Stimulated activated CD4-positive, alpha-beta T cell treated with anti-CD3 and anti-CD28 coated beads, Interleukin-1b, Interleukin-23, amount 100 ng/mL, for 1 hour (primary cell): ENCODE measurements at places on chromosomes 11 and 22.
A peak's percentile ranks its signal among the peaks of the same experiment; 100 is the strongest.

- DNase-seq: no peak
These were observed 3.2 kb upstream of the C11orf91 start for GRCh38 chr11:33703788-33704187.

DNA sequence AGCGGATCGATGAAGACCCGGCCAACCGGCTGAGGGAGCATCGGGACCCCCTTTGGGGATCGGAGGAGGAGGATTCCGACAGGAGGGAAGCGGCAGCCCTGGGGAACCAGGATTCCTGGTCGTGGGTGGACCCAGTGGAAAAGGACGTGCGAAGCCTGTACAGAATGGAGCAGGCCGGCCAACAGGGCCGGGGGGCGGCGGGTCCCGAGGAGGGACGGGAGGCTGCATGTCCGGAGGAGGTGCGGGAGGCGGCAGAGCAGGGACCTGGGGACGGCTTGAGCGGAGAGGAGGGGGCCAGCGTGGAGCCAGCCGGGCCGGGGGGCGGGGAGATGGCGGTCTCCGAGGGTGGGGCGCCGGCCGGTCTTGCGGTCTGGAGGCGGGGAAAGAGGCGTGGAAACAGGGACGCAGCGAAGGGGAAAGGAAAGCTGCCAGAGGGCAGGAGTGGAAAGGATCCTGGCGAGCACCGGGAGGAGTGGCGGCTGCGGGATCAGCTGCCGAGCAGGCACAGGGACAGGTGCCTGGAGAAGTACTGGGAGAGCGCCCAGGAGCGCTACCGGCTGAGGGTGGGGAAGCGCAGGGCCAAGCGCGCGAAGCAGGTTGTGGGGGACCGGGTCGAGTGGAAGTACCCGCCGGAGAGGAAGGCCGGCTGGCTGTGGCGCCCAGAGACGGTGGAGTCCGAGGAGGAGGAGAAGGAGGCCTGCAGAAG, at the start of gene ANO5:
ANO5 (plus strand) TSS at position 444 of the 706 bp plus-strand sequence. CDS start 408 bp downstream, outside the sequence.
- no peak for DNase-seq

- DNase-seq: no peak
These were observed 22.6 kb upstream of the MYOD1 start for GRCh38 chr11:17696741-17697140.

GRCh38 chr11:123469089-123469488, 39.0 kb downstream of the GRAMD1B start:
- no peak for DNase-seq

DNA sequence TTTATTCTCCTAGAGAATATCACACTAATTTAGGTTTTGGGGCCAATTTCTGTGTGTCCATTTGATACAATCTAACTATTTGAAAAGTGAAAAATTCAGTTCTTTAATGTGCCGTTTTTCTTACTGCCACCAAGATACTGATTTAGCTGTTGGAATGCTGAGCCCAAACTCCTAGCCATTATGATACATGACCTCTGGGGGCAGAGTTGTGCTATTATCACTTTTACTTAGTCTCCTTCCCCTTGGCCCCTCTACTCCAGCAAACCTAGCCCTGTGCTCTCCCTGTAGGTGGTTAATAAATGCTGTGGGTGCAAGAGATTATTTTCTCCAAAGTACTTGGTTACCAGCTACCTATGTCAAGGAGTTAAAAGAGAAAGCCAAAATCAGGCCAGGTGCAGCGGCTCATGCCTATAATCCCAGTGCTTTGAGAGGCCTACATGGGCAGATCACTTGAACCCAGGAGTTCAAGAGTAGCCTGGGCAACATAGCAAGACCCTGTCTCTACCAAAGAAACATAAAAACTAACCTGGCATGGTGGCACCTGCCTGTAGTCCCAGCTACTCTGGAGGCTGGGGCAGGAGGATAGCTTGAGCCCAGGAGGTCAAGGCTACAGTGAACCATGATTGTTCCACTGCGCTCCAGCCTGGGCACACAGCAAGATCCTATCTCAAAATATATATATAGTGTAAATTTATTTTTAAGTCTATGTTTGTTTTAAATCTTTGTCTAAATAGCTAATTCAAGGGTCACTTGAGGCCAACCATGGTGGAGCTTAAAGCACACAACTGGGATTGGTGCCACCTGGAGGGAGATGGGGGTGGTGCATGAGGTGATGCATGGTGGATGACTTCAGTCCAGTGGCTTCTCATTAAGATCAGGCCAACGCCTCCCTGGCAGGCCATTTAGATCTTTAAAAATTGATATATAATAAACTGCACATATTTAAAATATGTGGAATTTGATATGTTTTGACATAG, 193.2 kb upstream of the PLET1 start:
- peak; percentile 2 for DNase-seq

- DNase-seq: no peak
These were observed 352 bp downstream of the C22orf23 start for GRCh38 chr22:37953062-37953436.

GRCh38 chr11:34288492-34288891, 69.3 kb downstream of the ABTB2 start:
- DNase-seq: no peak

- no peak for DNase-seq
These were observed 17.3 kb downstream of the RPUSD4 start for GRCh38 chr11:126194121-126194543.

DNA sequence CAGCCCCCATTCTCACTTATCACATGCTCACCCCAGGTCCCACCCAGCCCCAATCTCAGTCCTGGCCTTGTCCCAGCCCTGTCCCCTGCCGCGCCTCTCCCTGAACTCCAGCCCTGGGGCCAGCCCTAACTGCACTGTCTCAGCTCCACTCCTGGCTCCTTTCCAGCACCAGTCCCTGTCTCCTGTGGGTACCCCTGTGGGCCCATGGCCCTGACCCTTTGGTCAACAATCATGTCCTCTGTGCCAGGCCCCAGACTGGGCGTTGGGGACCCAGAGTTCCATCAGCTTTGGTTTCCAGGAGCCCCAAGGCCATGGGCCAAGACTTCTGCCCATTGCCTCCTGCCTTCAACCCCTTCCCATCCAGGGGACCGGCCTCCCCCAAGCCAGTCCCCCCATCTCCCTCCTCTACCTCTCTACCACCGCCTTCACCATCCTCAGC, 757 bp downstream of the SPI1 start:
- no peak for DNase-seq
